Ascending aorta (tissue), 2 donors: ENCODE measurements at places on chromosomes 7 and 10.

DNA sequence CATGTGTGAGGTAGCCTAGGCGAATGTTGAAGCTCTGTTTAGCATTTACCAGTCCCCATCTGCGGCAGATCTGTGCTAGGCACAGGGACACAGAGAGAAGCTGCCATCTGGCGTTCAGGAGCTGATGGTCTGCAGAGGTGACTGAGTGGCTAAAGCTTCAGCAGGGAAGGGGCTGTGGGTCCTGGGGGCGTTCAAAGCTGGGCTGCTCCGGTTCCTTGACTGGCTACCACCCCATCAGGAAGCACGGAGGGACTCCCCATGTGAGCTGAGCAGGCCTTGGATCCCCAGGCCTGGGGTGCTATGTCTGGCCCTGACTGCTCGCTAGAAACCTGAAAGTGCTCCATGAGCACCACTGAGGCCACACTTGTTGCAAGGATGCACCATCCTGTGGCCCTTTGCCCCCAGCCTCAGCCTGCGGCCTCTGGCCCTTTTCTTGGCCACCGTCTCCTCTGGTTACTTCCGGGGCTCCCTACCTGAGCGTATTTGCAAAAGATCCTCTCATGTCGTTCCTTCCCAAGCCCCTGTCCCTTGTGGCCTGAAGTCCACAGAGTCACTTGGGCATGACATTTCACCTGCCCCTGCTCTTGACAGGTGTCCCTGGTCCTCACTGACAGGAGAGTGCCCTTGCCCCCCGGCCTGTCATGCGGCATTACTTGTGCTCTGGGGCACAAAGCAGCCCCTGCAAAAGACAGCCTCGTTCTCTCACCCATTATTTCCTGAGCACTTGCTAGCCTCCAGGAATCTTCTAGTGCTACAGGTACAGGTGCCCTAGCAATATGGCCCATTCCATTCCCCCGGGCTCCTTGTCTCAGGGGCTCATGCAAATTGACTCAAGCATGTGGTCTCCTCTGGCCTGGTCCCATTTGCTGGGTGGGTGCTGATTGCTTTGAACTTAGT, 108.1 kb downstream of the GLRX3 start:
- no peaks in the 10 kb centered on the region for H3K36me3 ChIP-seq
- DNase-seq = no peak
- H3K4me3 ChIP-seq = no peak overlapping the region
- H3K27ac ChIP-seq = no peak overlapping the region
- H3K4me1 ChIP-seq = no peaks in the 10 kb centered on the region
- H3K27me3 ChIP-seq = no peaks in the 10 kb centered on the region

DNA sequence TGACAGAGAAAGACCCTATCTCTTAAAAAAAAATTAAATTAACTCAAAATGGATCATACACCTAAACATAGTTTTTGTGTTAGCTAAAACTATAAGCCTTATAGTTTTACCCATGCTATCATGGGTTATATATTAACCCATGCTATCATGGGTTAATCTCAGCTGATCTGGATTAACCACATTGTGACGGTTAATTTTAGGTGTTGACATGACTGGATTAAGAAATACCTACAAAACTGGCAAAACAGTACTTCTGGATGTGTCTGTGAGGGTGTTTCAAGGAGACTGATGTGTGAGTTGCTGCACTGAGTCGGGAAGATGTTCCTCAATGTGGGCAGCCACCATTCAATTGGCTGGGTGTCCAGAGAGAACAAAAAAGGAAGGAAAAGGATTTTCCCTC, 44.3 kb upstream of the FXYD4 start:
- H3K36me3 ChIP-seq = no peaks in the 10 kb centered on the region
- no peaks in the 10 kb centered on the region for H3K4me1 ChIP-seq
- H3K4me3 ChIP-seq = no peak overlapping the region
- H3K27ac ChIP-seq = no peak overlapping the region
- no peak for DNase-seq
- H3K27me3 ChIP-seq = no peaks in the 10 kb centered on the region

- no peak overlapping the region for H3K4me3 ChIP-seq
- H3K27me3 ChIP-seq = no peaks in the 10 kb centered on the region
- no peaks in the 10 kb centered on the region for H3K4me1 ChIP-seq
Measured at GRCh38 chr10:61845950-61846268, 55.6 kb upstream of the ARID5B start.

- H3K4me3 ChIP-seq = no peak overlapping the region
- H3K36me3 ChIP-seq = no peaks in the 10 kb centered on the region
- H3K27ac ChIP-seq = no peak overlapping the region
Measured at GRCh38 chr10:88618496-88618895, 31.9 kb downstream of the LIPJ start.

- H3K36me3 ChIP-seq = no peaks in the 10 kb centered on the region
- no peaks in the 10 kb centered on the region for H3K27me3 ChIP-seq
- no peak overlapping the region for H3K4me3 ChIP-seq
- no peak overlapping the region for H3K27ac ChIP-seq
- H3K4me1 ChIP-seq = peaks cover 7% of the 10 kb centered on the region
Measured at GRCh38 chr10:48520594-48520993, 84.3 kb downstream of the ARHGAP22 start.

DNA sequence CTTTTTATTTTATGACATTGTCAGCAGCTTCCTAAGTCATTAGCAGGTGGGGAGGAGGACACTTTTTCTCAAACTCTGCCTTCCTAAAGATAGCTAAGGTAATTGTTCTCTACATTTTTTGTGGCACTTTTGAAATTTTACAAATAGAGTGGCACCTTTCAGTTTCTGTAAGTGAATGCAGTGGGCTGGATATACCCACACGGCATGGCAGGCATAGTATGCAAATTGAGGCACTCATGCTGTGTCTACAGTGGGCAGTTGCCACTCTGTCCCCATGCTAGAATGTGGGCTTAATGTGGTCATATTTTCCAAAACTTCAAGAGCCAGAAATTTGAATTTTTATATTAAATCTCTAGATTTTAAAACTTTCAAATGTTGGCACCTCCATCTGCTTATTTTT, 12.8 kb upstream of the SH3PXD2A start:
- no peak overlapping the region for H3K4me3 ChIP-seq
- no peak overlapping the region for H3K27ac ChIP-seq
- H3K36me3 ChIP-seq = peaks cover 6% of the 10 kb centered on the region
- DNase-seq = no peak
- no peaks in the 10 kb centered on the region for H3K4me1 ChIP-seq

DNA sequence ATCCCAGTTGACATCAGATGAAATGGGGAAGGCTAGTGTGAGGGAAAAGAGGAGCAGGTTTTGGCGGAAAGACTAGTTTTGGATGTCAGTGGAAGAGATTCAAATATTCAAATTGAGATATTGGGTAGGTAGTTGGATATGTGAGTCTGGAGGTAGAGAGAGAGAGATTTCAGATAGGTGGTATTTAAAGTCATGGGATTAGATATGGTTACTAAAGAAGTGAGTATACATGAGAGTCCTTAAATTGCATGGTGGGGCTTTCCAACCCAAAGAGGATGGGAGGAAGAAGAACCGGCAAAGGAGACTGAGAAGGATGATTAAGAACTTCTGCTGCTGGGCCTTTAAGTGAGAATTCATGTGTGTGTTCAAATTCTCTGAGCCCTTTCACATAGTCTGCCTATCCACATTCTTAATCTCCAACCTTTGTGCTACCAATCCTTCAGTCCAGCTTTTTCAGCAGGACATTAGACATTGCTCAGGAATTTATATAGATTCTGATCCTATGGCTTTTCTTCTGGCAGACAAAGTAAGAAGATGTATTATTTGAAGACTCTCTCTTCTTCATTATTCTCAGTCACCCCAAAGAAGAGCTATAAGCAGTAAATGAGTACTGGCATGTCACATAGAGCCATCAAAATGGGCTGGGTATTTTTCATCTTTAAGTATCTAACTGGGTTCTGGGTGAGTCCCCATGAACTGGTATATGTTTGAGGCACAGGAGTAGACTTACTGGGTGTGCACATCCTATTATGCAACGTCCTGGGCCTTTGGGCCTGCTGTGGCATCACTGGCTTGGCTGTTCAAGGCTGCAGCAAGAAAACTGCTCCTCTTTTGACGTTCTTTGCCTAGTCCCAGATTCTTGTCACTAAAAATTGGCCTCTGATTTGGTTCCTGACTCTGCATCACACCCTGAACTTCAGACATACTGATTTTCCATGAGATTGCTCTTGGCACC, 33.6 kb downstream of the ST7 start:
- no peaks in the 10 kb centered on the region for H3K36me3 ChIP-seq
- no peaks in the 10 kb centered on the region for H3K4me1 ChIP-seq
- H3K4me3 ChIP-seq = no peak overlapping the region
- no peaks in the 10 kb centered on the region for H3K27me3 ChIP-seq
- DNase-seq = no peak
- no peak overlapping the region for H3K27ac ChIP-seq

GRCh38 chr7:27172315-27172774, 1.8 kb downstream of the HOXA10 start:
- no peaks in the 10 kb centered on the region for H3K4me1 ChIP-seq
- H3K36me3 ChIP-seq = no peaks in the 10 kb centered on the region
- H3K27ac ChIP-seq = no peak overlapping the region
- DNase-seq = no peak

DNA sequence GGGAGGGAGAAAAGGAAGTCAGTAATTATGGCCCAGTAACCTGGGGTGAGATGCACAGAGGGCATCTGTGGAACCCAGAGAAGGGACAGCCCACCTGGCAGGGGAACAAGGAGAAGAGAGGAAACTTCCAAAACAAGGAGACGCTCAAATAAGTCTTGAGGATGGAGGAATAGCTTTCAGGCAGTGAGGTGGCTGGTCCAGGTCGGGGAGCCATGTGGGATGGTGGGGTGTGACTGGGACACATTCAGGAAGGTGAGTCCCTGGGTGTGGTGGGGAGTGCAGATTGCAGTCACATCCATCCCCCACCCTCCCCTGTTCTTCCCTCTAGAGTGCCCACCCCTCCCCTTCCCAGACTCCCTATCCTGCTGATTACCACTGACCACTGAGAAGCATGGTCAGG, 175.4 kb downstream of the GRID1 start:
- no peaks in the 10 kb centered on the region for H3K27me3 ChIP-seq
- DNase-seq = no peak
- H3K27ac ChIP-seq = no peak overlapping the region

GRCh38 chr10:98470850-98471249, 24.1 kb upstream of the HPS1 start:
- no peak for DNase-seq
- H3K27me3 ChIP-seq = no peaks in the 10 kb centered on the region
- H3K27ac ChIP-seq = no peak overlapping the region
- H3K36me3 ChIP-seq = no peaks in the 10 kb centered on the region
- no peak overlapping the region for H3K4me3 ChIP-seq
- peaks cover 3% of the 10 kb centered on the region for H3K4me1 ChIP-seq

DNA sequence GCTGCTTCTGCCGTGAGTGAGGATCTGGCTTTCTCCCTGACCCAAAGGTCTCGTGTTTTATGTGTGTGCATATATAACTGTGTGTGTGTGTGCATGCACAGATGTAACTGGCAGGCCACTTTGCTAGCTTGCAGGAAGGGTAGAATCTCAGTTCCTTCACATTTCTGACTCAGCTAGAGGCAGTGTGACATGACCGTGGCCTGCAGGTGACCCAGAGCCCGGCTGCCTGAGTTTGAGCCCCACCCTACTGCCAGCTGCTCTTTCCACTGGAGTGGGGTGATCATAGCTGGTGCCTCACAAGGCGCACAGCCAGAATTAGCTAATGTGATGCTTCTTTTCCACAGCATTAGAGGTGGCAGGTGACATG, 9.3 kb upstream of the MYL7 start:
- H3K27me3 ChIP-seq = no peaks in the 10 kb centered on the region
- H3K27ac ChIP-seq = no peak overlapping the region
- H3K4me3 ChIP-seq = no peak overlapping the region
- DNase-seq = no peak
- H3K36me3 ChIP-seq = no peaks in the 10 kb centered on the region

DNA sequence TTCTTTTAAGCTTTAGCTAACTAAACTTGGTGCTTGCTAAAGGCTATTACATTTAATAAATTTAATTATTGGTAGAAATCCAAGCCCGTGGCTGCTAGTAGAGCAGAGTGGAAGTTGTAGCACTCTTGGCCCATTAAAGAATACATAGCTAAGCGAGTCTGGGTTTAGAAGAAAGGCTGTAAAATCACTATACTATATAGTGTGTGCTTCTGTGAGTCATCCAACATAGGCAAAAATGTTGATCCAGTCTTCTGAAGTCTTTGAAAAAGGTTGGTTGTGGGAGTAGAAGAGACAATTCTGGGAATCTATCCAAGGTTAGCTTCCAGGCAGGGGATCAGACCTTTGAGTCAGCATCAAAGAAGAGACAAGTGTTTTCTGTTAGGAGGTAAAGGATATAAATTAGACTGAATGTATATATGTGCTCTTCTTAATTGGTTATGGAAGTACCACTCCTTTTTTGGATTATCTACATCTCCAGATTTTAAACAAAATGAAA, 664.2 kb downstream of the NXPH1 start:
- no peak overlapping the region for H3K27ac ChIP-seq
- DNase-seq = no peak
- no peaks in the 10 kb centered on the region for H3K27me3 ChIP-seq
- no peaks in the 10 kb centered on the region for H3K36me3 ChIP-seq
- no peaks in the 10 kb centered on the region for H3K4me1 ChIP-seq

- no peaks in the 10 kb centered on the region for H3K27me3 ChIP-seq
- no peaks in the 10 kb centered on the region for H3K36me3 ChIP-seq
- no peaks in the 10 kb centered on the region for H3K4me1 ChIP-seq
- H3K4me3 ChIP-seq = no peak overlapping the region
Measured at GRCh38 chr7:83842894-83843293, 194.0 kb upstream of the SEMA3E start.

GRCh38 chr7:36978461-36978860, 254.2 kb upstream of the AOAH start:
- no peak overlapping the region for H3K4me3 ChIP-seq
- no peaks in the 10 kb centered on the region for H3K27me3 ChIP-seq
- H3K4me1 ChIP-seq = no peaks in the 10 kb centered on the region
- H3K27ac ChIP-seq = no peak overlapping the region
- no peak for DNase-seq

DNA sequence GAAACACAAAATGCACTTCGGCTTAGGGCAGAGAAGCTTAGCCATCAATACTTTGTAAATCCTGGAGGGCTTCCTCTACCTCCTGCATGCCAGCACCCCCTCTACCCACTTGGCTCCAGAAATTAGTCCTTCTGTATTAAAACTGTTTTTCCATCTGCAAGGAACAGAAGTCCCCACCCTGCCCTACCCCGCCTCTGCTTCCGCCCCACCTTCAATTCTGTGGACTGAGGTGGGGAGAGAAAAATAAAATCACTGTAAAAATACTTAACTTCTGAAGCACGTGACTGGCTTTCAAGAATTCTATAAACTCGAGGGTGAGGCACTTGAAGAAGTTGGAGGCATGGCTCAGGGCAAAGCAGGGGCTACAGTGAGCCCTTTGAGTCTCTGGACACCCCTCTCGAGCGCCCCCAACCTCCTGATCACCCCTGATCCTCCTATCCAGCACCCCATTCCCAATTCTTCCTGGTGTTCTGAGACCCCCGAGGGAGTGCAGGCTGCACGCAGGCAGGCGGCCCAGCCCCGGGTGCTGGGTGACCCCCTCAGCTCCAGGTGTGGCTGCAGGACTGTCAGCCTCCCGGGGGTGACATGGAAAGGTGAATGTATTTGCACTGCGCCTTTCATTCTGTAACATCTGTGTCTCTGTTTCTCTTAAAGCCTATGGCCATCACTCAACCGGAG, 7.3 kb upstream of the KIAA1217 start:
- no peaks in the 10 kb centered on the region for H3K36me3 ChIP-seq
- H3K27ac ChIP-seq = no peak overlapping the region
- no peak for DNase-seq
- H3K27me3 ChIP-seq = no peaks in the 10 kb centered on the region
- H3K4me3 ChIP-seq = no peak overlapping the region
- H3K4me1 ChIP-seq = no peaks in the 10 kb centered on the region

GRCh38 chr7:120567204-120567603, 290.7 kb downstream of the TSPAN12 start:
- no peaks in the 10 kb centered on the region for H3K27me3 ChIP-seq
- no peaks in the 10 kb centered on the region for H3K4me1 ChIP-seq
- H3K4me3 ChIP-seq = no peak overlapping the region
- H3K27ac ChIP-seq = no peak overlapping the region
- H3K36me3 ChIP-seq = no peaks in the 10 kb centered on the region
